NCI-H526 (cell line): ENCODE measurements at places on chromosomes 13 and 19.

DNA sequence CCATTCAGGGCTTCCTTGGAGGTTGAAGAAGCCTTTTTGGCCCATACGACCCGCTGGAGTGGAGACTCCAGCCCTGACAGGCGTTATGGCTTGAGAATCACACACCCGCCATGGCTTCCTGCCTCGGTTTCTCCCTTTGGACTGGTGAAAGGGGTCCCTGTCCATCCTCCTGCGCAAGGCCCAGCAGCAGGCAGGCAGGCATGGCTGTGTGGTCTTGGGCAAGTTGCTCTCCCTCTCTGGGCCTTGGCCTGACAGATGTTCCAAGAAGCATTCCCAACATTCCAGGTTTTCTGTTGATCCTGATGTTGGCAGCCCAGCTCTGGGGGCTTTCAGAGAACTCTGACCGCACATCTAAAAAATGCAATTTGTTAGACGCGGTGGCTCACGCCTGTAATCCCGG lies 8.1 kb downstream of the PTPRS start:
- DNase-seq = no peak

GRCh38 chr19:9953802-9954542 lies 17.7 kb upstream of the OLFM2 start:
- DNase-seq = no peak

GRCh38 chr13:29706923-29707322 lies 111.4 kb upstream of the SLC7A1 start:
- DNase-seq = no peak

GRCh38 chr13:103238441-103238840 lies 172.2 kb upstream of the SLC10A2 start:
- DNase-seq = no peak

DNA sequence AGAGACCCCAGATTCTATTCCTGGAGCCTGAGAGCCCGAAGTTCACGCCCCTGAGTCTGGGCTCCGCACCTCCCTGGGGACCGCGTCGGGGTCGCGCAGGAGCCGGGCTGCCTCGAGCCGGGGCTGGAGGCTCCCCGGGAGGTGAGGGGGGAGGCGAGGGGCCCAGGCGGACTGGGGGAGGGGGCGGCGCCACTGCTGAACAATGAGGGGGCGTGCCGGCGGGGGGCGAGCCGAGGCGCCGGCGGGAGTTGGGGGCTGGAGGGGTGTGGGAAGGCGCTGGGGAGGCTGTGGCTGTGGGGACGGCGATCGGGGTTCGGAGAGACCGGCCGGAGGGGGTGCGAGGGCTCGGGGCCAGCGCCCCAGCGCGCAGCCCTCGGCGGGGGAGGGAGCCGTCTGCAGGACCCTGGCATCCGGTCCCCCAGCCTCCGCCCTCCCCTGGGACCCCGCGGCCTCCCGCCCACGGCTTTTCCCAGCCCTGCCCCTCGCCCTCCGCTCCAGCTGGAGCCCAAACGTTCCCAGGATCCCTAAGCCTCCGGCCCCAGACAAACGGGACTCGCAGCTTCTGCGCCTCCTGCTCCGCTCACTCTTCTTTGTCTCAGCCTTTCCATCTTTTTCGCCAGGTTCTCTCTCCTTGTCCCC lies 922 bp downstream of the PLEKHG2 start:
- peak; percentile 52 for DNase-seq

- peak; percentile 60 for DNase-seq
Measured at GRCh38 chr19:35000647-35001501, 751 bp downstream of the GRAMD1A start.

DNA sequence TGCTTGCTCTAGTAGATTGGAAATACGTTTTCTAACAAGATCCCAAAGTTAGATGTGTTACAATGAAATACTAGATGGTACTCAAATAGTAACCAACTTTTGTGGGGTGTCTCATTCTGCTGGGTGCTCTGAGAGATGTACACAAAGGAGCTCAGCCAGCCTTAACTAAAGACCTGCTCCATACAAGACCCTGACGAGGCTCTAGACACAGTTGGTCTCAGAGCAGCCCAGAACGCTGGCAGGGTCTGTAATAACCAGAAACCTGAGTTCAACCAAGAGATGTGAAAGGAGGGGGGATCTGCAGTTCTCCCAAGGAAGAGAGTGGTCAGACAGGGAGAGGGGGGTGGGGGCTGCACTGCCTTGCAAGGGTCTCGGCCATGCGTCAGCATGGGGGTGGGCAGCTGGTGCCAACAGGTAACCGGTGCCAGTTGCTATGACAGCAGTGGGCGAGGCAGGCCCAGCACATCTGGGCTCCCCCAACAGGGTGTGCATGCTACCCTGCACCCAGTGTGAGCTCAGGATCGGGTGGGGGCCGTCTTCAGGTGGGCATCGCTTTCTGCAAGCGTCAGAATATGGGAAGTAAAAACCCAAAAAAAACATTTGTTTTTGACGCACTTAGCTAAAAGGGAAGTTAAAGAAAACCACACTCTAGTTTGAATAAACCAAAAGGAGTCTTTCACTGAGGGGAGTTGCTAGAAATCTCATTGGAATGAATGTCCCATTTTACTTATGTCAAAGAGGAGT lies 68.0 kb upstream of the GPR183 start:
- no peak for DNase-seq

GRCh38 chr19:45577111-45577905 lies 7.3 kb downstream of the OPA3 start:
- no peak for DNase-seq

DNA sequence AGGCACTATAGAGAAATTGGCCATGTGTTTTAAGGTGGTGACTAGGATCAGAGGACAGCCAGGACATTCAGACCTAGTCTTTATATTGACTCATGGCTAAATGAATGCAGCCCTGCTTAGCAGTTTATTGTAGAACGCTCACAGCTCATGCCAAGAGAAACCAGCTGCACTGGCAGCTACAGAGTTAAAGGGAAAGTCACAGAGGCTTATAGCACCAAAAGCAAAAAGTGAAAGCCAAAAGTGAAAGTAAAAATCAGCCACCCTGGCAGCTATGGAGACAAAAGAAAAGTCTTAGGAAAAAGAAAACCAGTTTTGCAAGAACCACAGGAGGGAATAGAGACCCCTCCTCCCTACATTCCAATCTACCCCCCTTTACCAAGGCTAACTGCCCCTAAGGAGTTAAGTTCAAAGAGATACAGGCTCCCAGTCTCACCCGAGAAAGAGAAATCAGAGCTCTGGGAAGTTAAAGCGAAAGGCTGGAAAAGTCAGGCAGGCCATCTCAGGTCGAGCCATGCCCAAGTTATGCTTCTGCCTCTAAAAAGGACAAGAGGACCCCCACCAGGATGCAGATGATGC lies 99.0 kb downstream of the ZNF429 start:
- DNase-seq = no peak

- no peak for DNase-seq
Measured at GRCh38 chr13:48411841-48412531, 927 bp downstream of the LPAR6 start.

- no peak for DNase-seq
Measured at GRCh38 chr19:29495901-29496441, 29.8 kb upstream of the VSTM2B start.

DNA sequence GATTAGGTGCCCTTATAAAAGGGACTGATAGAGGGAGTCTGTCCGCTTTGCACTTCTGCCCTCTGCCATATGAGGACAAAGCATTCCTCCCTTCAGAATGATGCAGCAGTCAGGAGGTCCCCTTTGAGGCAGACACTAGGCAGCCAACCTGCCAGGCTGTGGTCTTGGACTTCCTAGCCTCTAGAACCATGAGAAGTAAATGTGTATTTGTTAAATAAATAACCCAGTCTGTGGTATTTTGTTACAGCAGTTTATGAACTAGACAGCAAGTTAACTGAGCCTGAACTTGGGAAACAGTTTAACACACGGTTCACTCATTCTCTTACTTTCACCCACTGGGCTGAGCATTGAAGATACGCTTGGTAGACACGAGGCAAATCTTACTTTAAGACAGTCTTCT lies 313.2 kb downstream of the UQCRFS1 start:
- no peak for DNase-seq

GRCh38 chr19:8566855-8567254 lies 10.4 kb downstream of the MYO1F start:
- DNase-seq = no peak

DNA sequence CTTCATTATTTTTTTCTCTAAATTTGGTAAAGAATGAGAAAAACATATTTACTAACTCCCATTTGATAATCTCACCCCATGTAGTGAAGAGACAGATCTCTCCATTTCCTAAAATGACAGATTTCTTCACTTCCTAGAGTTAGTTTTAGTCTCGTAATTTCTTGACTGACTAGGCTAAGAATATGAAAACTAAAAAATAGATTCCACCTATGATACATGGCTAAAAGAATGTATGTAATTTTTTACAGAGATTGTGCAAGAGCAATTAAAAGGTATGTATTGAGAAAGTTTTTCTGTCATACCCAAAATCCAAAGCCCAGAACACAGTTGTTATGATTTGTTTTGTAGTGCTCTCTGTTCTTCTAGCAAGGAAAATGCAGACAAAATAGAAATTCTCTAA lies 9.5 kb downstream of the NALCN start:
- DNase-seq = no peak

- DNase-seq = no peak
Measured at GRCh38 chr13:50075619-50076097, 60.4 kb downstream of the KCNRG start.

GRCh38 chr13:81116461-81117282 lies 775.7 kb upstream of the SPRY2 start:
- DNase-seq = no peak

DNA sequence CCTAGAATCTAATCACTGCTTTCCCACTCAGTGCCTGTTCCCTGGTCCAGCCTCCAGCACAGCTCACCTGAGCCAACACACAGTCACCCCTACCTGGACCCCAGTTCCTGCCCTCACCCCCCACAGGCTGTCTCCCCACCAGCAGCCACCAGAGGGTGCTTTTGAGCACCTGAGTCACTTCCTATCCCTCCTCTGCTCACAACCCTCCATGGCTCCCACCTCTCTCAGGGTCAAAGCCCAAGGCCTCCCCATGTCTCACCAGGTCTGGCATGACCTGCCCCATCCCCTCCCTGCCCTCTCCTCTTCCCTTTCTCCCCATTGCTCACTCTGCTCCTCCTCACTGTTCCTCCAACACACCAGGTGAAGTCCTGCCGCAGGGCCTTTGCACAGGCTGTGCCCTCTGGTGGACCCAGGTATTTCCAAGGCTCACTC lies 7.1 kb upstream of the DPP9 start:
- no peak for DNase-seq

GRCh38 chr19:39941615-39942365 lies 7.4 kb upstream of the FCGBP start:
- DNase-seq = no peak

DNA sequence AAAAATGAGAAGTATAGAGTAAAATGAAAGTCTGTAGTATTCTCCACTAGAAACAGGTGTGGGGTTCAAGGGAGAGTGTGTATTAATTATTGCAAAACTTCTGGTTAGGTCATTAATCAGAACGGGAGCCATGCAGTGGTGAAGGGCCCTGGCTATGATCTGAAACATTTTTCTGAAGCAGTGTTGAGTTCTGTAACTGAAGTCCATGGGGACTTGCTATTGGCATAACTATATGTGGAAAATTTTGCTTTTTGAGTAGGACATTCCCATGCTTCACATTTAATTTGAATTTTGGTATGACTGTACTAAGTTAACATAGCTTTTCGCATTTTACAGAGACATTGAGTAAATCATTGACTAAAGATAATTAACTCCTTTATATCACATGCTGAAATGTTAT lies 67.5 kb downstream of the LRCH1 start:
- DNase-seq = no peak

- no peak for DNase-seq
Measured at GRCh38 chr19:14315433-14315832, 65.8 kb upstream of the ADGRE5 start.

GRCh38 chr19:55688422-55689218 lies 13.6 kb downstream of the EPN1 start:
- DNase-seq = peak; percentile 37

DNA sequence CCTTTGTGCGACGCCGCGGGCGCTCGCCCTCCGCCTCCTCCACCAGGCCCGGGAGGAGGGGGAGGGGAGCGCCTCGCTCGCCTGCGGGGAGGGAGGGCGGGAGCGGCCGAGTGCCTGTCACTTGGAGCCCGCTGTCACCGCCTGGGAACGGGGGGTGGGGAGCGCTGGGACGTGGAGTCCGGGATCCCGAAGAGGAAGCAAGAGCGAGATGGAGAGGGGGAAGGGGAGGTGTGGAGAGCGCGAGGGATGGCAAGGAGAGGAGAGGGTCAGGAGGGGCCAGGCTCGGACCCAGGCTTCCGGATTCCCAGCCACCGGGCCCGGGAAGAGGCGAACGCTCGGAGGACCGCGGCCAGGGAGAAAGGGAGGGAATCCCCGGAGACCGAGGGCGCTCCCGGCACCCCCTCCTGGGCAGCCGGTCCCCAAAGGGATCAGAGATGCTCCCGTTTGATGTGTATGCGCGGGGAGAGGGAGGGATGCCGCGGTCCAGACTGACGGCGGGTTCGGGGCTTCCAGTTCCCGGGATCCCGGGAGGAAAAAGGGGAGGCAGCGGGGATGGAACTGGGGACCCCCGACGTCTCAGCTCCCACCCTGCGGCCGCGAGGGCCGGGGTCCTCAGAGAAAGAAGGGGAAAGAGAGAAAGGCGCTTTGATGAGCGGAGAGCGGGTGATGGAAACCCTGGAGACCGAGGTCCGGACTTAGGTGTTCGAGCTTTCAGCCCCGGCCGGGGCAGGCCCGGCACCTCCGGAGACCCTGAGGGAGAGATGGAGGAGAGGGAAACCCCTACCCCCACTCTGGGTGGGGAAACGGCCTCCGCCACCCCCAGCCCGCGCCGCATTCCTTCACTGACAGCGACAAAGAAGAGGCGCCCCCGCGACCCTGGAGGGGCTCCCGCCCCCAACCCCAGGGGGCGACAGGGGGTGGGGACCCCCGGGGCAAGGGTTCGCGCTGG lies 4.7 kb upstream of the DPF1 start:
- DNase-seq = no peak

DNA sequence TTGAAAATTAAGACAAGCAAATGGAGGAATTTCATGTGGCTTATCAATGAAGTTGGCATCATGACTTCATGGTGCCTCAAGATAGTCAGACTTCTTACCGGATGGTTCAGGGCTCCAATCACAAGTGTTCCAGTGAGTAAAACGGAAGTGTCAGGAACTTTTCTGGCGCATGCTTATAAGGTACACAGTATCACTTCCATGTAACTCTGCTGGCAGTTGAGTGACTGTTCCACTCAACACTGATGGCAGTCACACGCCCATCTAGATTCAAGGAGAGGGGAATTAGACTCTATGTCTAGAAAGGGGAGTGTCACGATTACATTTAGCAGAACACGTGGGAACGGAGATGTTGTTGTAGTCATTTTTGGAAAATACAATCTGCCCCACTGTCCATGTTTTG lies 114.3 kb downstream of the KCTD15 start:
- no peak for DNase-seq

- no peak for DNase-seq
Measured at GRCh38 chr19:16342002-16342715, 17.5 kb downstream of the KLF2 start.

GRCh38 chr19:37893845-37894575 lies 12.4 kb downstream of the WDR87 start:
- DNase-seq = no peak

DNA sequence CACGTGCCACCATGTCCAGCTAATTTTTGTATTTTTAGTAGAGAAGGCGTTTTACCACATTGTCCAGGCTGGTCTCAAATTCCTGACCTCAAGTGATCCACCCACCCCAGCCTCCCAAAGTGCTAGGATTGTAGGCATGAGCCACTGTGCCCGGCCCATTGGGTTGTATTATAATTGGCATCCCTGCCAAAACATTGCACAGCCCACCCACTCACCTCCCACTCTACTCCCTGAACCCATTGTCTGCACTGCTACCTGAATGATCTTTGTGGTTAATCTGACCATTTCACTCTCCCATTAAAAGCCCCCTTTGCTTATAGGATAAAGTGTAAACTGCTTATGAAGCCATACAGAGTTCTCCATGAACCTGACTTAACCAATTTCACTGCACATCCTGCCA lies 26.3 kb upstream of the KCTD12 start:
- DNase-seq = no peak

- no peak for DNase-seq
Measured at GRCh38 chr19:10085641-10086590, at the start of gene SHFL. Gene SHFL, plus strand, starts transcription at chr19:10086317. Its CDS starts 111 bp downstream, at chr19:10086428.
